ENCODE measurements at places on chromosomes 11 and 22.

DNA sequence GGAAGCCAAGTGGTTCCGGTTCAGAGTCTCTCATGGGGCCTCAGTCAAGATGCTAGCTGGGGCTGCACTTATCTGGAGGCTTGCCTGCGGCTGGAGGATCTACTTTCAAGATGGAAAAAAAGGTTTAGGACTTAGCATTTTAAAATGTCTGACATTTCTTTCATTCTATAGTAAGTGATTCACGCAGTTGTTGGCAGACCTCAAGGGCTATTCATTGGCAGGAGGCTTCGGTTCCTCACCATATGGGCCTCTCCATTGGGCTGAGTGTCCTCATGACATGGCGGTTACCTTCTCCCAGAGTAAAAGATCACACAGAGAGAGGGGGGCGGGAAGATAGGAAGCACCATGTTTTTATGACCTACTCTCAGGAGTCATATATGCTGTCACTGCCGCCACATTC is 298.0 kb upstream of the PLET1 start:
- DNase-seq, result no peak

DNA sequence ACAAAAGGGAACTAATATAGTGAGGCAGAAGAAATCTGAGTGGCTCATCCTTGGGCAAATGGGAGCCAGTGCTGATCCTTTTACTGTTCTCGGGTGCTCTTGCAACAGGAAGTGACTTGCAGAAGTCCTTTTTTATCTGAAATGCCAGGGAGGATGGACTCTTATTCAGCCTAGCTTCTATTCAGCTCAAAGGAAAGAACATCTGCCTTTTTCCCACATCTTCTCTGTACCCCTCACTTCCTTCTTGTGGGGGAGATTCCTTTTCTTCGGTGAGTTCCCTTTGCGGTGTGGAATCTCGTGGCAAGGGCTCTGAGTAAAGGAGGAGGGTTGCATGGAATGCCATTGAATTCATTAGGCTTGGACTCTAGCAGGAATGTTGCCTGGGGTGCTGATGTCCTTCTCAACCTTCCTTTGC is 76.2 kb downstream of the ZBTB16 start:
- no peak for DNase-seq

GRCh38 chr11:33860926-33861325 is 30.9 kb downstream of the LMO2 start:
- DNase-seq, result no peak

DNA sequence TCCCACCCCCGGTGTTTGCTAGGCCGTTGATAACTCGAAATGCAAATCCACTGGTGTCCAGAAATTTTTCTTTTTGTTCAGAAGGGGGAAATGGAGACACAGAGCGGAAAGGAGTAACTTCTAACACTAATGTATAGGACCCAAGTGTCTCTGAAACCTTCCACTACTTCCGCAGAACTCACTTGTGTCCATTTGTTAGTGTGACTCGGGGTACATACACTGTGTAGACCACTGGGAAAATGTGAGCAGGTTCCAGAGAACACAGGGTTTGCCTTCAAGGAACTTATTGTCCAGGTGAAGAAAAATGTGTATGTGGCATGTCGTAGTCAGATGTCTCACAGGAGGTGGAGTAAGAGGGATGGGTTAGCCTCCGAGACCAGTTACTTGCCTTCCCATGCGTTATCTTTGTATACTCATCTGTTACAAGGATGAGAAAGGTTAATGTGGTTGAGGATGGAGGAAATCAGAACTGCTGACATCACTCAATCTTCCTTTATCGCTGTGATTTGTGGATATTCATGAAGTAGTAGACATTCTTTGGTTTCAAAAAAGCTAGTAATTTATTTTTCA is 857 bp downstream of the ARCN1 start:
- DNase-seq, result no peak

GRCh38 chr22:30891781-30892180 is 76.8 kb downstream of the MORC2 start:
- no peak for DNase-seq
